ENCODE measurements at places on chromosomes 3 and 15.

- DNase-seq: no peak
Measured at GRCh38 chr3:162626172-162626571, 1129.6 kb downstream of the OTOL1 start.

GRCh38 chr3:101383156-101383575, 62.8 kb upstream of the IMPG2 start:
- no peak for DNase-seq

DNA sequence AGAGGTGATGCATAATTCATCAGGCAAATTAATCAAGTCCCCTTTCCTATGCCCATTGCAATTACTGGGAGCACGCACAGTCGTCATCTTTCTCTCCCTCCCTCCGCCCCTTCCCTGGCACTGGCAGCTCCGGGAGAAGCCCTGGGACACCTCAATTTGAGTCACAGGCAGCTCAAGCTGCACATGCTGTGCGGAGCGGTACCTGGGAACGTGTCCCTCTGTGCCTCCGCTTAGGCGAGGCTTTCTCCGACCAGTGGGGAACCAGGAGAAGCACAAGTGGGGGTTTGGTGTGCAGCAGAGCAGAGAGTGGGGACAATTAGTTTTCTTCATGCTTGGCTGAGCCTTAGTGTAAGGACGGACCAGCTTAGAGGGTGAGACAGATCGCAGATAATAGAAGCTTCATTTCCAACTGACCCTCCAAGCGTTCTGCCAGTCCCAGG, 88.3 kb downstream of the SOX14 start:
- DNase-seq: no peak

DNA sequence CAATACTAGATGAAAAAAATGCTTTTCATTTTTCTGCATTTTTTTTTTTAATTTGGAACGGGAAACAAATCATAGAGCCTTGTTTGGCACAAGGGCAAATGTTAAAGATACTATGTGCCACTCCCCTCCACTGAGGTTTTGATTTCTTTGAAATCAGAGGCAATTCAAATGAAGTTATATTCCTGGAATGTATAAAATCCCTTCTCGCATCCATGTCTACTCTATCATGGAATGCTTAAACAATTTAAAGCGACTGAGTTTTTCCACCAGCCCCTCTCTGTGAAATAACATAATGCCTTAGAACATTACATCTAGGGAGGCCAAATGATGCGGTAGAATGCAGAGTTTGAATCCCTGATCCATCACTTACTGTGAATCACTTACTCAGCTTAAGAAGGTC, 69.7 kb downstream of the FMN1 start:
- DNase-seq: no peak

DNA sequence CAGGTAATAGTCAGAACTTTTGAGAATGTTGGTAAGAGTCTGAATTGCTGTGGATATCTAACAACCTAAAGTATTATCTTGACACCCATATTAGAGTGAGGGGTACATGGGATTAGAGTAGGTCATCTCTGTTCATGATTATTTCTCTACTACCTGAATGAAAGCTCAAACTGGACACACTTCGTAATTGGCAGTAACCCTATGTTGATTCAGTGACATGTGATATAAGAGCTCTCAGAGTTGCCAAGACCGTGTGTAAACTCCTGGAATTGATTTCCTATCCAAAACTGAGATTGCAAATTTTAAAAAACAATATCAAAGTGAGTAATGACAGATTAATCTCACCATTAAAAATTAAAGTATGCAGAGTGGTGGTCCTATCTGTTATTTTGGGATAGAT, 214.8 kb upstream of the ARHGEF26 start:
- DNase-seq: no peak

- DNase-seq: no peak
Measured at GRCh38 chr3:132135628-132136333, 101.0 kb upstream of the CPNE4 start.

DNA sequence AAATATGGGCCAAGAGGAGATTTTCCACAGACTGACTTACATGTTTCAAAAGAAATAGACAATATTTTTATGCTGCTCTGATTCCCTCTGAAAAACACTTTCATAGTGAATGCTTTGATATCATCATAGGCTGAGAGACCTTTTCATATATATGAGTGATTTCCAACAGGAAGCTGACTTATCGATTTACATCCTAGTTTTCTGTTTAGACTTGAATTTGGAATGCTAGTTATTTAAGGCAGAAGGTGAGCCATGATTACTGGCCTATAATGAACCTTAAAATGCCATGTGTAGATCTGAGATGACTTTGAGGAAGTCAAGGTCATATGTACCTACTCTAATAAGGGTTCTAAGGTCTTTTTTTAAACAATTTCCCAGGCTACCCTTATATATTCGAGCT, 1126.1 kb downstream of the ROBO1 start:
- DNase-seq: no peak

GRCh38 chr15:69574506-69574905, 121.9 kb downstream of the RPLP1 start:
- DNase-seq: peak; percentile 10

DNA sequence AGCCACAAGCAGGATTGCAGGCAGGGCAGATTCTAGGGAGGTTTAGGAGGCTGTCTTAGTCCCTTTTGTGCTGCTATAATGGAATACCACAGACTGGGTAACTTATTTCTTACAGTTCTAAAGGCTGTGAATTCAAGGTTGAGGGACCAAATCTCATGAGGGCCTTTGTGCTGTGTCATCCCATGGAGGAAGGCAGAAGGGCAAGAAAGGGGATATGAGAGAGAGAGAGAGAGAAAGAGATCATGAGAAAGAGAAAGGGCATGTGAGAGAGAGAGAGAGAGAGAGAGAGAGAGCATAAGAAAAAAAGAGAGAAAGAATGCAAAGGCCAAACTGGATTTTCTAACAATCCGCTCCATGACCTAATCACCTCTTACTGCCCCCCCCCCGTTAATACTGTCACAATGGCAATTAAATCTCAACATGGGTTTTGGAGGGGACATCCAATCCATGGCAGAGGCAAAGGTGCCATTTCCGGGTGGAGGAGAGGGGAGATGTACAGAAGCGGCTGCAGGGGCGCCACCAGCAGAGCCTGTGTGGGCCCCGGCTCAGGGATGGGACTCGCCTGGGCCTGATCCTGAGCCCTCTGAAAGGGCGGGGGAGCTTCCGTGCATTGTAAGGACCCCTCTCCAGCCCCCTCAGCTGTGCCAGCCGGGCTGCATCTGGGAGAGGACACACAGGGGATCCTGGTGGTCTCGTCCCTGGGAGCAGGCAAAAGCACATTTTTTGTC, 20.5 kb downstream of the MRPS11 start:
- no peak for DNase-seq

DNA sequence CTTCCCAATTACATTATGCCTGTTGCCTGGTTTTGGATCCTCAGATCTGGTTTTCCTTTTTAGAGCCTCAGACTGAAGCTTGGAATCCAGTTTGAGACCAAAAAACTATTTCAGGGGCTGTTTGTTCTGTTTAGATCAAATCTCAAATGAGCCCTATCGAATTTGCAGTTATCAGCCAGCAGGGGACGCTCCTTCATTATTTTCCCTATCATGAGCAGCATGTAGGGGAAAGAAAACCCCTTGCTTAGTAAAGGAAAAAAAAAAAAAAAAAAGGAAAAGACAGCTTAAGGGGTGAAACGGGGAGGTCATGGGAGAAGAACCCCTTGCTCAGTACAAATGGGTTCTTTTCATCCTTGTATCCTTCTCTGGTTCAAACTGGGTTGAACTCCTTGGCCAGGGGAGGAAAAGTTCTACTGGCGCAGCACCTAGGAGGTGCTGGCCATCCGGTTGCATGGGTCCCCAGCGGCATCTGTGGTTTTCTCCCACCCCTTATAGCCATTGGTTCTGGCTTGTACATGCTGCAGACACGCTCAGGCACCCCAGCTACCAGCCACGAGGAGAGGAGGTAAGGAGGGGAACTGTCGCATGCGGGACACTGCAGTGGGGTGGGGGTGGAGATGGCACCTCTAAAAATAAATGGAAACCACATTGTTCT, 1375.1 kb upstream of the ALCAM start:
- DNase-seq: no peak

- DNase-seq: no peak
Measured at GRCh38 chr3:101730839-101731238, 6.4 kb downstream of the CEP97 start.

GRCh38 chr3:127064391-127065137, 81.6 kb downstream of the PLXNA1 start:
- no peak for DNase-seq

- DNase-seq: peak; percentile 13
Measured at GRCh38 chr15:88467935-88468528, 524 bp downstream of the MRPS11 start.

DNA sequence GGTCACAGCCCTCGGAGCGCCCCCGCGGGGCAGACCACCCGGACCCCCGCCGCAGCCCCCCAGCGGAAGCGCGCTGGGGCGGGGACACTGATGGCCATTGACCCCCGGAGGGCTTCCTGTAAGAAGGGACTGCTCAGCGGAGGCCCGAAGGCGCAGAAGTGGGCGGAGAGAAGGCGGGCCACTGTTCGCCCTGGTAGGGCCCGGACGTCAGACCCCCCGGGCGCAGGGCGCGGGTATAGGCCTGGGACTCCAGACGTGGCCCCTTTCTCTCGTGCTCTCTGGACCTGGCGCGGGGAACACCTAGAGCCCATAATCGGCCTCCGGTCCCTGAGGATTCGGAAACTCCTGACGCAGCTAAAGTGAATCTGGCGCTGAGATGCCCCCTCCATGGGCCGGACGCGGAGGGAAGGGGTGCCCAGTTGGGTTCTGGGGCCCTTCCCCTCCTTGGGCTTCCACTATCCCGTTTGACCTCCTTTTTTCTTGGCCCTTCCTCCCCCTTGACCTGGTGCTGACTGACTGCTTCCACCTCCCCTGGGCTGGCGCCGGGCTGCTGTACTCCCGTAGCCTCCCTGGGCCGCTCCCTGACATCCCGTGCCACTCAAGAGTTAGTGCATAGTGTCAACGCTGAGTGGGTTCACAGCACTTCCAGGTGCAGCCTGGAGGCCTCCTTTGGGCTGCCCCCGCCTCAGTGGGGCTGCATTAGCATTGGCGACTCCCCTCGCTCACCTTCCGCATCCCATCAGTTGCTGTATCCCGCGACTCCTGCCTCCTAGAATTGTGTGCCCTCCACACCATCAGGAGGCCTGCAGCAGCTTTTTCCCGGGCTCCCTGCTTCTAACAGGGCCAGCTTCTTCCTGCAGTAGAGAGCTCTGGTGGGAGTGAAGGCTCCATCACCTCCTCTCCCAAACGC, 694 bp downstream of the ABTB1 start:
- DNase-seq: peak; percentile 65

- no peak for DNase-seq
Measured at GRCh38 chr3:32698506-32698905, 13.5 kb downstream of the CNOT10 start.

DNA sequence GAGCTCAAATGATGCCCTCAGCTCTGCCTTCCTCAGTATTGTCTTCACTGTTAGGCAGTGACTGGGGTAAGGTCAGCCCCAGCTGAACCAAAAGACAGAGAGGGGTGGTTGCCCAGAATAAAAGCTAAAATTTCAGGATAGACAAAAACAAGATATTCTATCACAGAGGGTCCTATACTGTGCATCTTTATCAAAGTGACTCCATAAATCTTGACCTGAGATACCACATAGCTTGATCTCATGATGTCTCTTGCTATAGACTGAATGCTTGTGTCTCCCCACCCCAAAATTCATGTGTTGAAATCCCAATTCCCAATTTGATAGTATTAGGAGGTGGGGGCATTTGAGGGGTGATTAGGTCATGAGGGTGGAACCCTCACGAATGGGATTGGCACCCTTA, 30.4 kb downstream of the EIF1B start:
- DNase-seq: no peak

DNA sequence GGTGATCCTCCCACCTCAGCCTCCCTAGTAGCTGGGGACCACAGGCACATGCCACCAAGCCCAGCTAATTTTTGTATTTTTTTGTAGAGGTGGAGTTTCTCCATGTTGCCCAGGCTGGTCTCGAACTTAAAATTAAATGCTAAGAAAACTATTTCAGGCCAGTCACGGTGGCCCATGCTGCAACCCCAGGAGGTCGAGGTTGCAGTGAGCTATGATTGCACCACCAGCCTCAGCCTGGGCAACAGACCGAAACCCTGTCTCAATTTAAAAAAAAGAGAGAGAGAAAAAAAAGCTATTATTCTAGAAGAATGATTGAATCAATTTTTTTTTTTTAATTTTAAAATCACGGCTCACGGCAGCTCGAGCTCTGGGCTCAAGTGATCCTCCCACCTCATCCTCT, 4.7 kb downstream of the SLC51A start:
- DNase-seq: no peak

- DNase-seq: peak; percentile 87
Measured at GRCh38 chr3:15629860-15630597, 28.5 kb downstream of the BTD start.

- no peak for DNase-seq
Measured at GRCh38 chr3:37494216-37494615, 319.8 kb upstream of the LRRFIP2 start.

DNA sequence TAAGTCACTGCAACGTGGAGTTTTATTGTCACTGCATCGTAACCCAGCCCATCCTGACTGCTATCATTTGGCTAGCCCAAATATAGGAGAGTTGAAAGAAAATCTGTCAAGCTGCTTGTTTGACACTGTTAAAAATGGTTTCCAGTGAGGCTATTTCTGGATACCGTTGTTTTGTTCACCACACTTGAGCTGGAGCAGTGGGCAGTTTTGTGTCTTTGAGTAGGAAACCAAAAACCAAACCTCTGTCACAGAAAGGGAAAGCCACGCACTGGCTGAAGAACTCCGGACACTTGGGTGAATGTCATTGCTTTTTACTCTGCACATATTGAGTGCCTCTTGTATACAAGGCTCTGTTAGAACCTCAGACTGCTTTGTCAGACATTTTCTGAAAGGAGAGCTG, 446.4 kb upstream of the CFAP20DC start:
- DNase-seq: no peak

DNA sequence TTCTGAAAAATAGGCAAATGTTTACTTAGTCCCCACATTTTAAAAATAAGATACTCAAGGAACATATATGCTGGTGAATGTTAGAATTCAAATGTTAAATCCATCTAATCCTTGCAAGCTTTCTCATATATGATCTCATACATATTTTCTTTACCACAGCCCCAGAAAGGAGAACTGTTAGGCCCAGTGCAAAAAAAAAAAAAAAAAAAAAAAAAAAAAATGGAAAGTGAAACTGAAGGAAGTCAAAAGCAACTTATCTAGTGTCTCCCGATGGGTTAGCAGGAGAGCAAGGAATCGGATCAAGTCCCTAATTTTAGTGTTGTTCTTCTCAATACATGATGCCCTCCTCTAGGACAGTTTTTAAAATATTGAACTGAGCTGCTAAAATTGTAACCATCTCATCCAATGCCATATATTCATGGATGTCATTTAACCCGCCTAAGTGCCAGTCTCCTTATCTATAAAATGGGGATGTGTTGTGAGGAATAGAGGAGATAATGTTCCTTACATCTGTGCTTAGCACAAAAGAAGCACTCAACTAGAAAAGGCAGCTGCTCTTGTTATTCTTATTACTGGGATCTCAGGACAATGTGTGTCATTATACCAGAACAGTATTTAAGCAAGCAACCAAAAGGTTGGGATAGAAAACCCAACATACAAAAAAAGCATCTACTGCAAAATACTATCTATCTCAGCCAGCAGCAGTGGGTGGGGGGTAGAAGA, 279.7 kb downstream of the MAGI1 start:
- no peak for DNase-seq

- no peak for DNase-seq
Measured at GRCh38 chr15:43966646-43967045, 139.8 kb downstream of the WDR76 start.

Measured in RPMI8226 (cell line).